ENCODE measurements at places on chromosomes 1 and 21.

DNA sequence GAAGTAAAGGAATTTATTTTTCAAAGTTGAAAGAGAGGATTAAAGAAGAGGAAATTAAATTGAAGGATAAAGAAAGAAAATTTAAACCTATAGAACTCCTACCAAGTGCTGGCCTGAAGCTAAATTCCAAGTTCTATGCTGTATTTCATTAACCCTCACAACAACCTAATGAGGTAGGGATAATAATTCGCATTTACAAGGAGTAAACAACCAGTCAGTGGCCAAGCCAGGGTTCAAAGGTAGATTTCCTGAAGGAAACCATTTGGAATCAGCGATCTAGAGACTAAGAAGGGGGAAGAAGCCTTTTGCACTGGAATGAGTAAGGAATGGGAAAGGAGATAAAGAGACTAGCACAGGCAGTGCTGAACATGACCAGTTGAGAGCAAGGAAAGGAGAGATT, 265.8 kb upstream of the ST6GALNAC5 start:
- DNase-seq, result no peak

- DNase-seq, result no peak
These were observed 95.5 kb downstream of the SSBP3 start for GRCh38 chr1:54310439-54311328.

GRCh38 chr1:29809446-29810120, 573.3 kb downstream of the PTPRU start:
- no peak for DNase-seq

GRCh38 chr1:21320410-21321108, 30.3 kb upstream of the ECE1 start:
- DNase-seq, result no peak

DNA sequence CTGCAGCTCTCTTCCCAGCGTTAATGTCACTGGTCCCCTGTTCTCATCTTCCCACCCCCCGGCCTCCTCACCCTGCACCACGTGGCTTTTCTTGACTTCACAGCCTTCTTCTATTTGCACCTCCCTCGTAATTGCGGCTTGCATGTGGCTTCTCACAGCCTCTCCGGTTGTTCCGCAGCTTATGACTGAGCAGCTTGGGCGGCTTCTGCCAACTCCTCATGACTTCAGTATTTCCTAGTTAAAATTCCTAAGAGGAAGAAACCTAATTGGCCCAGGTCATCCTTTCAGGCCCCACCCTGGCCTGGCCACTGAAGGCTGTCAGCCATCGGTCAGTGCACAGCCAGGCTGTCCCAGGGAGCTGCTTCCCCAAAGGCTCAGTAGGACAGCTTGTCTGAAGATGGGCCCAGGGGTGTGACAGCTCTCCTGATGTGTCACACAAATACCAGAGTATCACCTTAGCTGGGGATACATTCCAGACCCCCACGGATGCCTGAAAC, 8.6 kb upstream of the RERE start:
- DNase-seq, result no peak

DNA sequence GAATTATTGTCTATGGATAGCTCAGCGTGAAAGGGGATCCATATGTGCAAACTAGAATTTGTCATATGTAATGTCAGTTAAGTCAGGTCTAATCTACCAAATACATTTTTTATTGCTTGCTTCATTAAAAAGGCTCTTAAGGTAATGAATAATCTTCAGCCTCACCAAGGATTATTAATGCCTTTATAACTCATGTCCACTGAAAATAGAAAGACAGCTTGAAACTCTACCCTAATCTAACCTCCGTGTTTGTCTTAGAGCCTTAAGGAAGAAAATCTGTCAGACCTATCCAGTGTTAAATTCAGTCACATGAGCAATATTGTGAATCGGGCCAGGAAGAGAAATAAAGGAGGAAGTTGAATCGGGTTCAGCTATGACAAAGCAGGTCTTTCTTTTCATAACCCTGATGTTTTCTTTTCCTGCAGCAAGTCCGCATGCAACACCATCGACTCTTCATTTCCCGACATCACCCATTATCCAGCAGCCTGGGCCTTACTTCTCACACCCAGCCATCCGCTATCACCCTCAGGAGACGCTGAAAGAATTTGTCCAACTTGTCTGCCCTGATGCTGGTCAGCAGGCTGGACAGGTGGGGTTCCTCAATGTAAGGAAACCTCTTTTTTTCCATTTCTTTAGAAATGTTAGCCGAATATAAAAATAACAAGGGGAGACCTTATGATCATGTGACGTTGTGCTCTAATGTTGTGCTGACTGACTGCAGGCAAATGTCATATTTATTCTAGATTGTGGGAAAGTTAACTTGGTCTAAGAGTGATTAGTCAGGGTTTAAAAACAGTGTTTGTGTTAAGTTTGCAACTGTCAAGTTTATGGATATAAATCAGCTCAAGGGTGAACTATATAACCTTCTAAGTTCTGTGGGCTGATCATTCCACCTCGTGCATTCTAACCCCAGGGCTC, 321.0 kb downstream of the TM2D1 start:
- DNase-seq, result no peak

DNA sequence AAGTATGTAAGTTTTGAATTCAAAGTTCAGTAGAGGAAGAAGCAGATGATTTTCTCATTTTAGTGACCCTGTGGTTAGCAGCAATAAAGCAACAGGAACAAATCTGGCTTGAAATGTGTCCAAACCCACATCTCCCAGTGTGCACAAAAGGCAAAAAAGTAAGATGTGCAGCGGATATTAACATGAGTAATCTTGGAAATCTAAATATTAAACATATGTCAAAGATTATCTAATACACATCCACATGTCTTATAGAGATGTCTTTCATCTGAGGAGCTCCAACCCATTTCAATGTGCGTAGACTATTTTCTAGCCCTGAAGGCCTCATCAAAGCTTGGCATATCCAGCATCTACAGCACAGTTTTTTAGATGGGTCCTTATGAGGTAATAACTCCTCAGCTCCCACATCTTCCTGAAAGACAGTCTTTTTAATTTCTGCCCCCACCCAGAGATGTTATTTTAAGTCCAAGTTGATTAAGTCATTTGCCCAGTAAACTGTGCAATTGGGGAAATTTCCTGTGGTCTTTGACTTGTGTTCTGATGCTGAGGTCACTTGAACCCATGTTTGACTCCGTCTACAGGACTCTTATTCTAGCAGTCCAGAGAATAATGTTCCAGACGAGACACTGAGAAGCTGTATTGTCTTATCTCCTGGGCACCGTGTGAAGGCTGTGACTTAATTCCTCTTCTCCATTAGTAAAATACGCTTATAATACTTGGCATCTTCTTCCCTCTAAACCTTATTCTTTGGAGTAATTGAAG, 73.7 kb downstream of the LMO4 start:
- no peak for DNase-seq

Measured in T-helper 17 cell (primary cell).